Stimulated activated CD4-positive, alpha-beta T cell treated with anti-CD3 and anti-CD28 coated beads, Interleukin-4, amount 100 ng/mL, for 1 hour (primary cell): ENCODE measurements at places on chromosomes 13 and 19.

DNA sequence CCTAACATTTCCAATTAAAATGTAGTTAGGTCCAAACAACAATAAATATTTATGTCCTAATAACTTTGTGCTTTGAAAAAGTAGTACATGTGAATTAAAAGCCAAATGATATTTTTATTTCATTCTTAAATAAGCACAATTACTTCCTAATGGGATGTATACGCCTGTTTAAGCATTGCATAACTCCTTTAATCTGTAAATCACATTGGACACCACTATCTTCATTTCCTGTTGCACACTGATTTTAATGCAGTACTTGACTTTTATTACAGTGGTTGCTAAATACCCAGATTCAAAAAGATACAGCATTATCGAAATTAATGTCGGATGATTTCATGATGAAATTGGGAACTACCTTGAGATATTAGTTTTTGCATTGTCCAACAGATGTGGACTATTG lies 70.9 kb downstream of the TNFSF11 start:
- DNase-seq: no peak

DNA sequence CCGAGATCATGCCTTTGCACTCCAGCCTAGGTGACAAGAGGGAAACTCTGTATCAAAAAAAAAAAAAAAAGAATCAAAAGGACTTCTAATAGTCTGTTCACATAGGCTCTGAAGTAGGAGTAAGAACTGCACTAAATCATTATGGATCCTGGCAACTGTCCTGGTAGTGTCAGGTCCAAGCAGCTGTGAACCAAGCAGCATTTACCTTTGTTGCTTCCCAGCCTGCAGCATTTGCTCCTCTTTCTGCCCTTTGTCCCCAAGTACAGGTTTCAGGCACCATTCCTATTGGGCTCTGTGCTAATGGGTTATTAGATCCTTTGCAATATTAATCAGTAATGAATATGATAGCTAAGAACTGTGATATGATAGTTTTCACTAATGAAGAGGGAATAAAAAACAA lies 77.4 kb upstream of the NBEA start:
- DNase-seq: no peak

DNA sequence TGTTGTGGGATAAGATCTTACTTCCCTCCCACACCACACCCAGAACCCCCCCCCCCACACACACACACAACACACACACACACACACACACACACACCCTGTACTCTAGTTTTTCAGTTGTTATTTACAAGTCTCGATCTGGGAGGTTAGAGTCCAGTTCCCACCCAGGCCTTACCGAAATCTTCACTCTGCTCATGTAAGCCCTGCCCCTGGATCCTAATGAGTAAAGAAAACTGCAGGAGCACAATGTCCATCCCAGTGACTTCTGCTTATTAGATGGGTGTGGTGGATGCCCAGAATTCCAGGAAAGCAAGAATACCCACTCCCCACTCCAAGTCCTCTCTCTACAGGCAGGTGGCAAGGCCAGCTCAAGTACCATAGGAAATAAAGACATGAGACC lies 23.0 kb downstream of the STARD13 start:
- DNase-seq: no peak

DNA sequence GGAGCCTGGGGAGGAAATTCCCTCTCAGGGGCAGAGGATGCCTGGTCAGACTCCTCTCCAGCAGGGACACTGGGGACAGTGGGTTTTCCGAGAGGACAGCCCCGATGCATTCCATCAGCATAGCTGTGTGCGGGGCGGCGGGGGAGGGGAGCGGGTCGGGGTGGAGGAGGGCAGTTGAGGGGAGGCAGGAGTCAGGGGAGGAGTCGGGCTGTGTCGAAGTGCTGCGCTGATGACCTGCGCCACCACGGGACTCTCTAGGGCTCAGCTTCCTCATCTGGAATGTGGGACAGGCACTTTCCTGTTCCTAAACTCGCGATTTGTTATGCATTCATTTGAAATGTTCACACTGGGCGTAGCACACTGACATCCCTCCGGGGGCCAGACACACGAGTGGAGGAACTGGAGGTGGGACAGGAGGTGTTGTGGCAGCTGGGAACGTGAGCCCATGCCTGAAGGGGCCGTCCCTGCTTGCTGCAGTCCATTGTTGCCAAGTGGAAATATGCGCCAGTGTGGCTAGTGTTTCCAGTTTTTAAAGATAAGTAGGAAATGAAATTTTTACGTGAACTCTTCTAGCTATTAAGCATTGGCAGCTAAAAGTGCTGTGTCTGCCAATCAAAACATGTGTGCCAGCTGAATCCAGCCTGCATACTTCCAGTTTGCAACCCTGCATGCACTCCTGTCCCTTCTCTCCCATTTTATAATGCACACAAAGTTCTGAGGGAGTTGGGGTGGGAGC lies 43.3 kb downstream of the FLT1 start:
- no peak for DNase-seq

GRCh38 chr19:48867746-48868113 lies 687 bp downstream of the PLEKHA4 start:
- DNase-seq: no peak

- peak; percentile 84 for DNase-seq
These were observed 29.8 kb upstream of the GRTP1 start for GRCh38 chr13:113393563-113394338.

- DNase-seq: peak; percentile 66
These were observed 1.0 kb upstream of the CEACAM1 start for GRCh38 chr19:42529248-42529764.

- no peak for DNase-seq
These were observed 11.4 kb downstream of the ZNF331 start for GRCh38 chr19:53549340-53549739.

- DNase-seq: no peak
These were observed 136.9 kb downstream of the USP12 start for GRCh38 chr13:27034678-27035111.

GRCh38 chr19:51063664-51064063 lies 1.2 kb downstream of the KLK13 start:
- no peak for DNase-seq

- DNase-seq: no peak
These were observed 9.6 kb downstream of the BCAM start for GRCh38 chr19:44818466-44819031.

DNA sequence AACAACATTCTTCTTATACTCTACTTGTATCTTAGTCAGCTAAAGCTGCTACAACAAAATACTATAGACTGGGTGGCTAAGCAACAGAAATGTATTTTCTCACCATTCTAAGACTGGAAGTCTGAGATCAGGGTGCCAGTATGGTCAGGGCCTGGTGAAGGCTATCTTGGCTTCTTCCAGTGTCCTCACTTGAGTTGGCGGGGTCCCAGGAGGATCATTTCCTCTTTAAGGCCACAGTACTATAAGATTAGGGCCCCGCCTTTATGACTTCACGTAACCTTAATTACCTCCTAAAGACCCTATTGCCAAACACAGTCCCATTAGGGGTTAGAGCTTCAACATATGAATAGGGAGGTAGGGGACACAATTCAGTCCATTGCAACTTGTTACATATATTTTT lies 30.7 kb upstream of the DOCK9 start:
- DNase-seq: no peak

- peak; percentile 67 for DNase-seq
These were observed at the start of gene ATP1A3 for GRCh38 chr19:41993612-41994483. Gene ATP1A3, minus strand, starts transcription at chr19:41994230. Its CDS starts 154 bp downstream, at chr19:41994076.

GRCh38 chr13:77056382-77056781 lies 29.4 kb upstream of the FBXL3 start:
- no peak for DNase-seq

DNA sequence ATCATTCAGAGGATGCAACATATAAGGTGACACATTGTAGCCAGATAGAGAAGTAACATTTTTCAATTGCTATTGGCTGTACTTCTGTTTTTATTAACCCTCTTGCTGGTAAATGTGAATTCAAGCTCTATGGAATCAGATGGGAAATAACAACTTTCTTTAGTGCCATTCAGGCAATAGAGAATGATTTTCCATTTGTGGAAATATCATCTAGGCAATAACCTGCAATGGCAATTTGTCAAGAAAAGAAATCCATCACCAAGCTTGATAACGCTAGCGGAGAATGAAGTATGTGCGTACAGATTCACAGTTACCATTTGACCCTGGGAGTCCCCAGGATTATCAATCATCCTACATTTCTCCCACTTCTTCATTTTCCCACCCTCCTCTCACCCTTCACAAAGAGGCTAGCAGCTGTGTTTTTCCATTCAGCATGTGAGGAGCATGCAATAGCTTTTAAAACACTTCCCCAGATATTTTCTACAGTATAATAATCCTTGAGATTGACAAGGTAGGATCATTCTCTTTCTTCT lies 569.7 kb upstream of the KLF12 start:
- no peak for DNase-seq

GRCh38 chr13:21117104-21117809 lies 55.9 kb upstream of the LATS2 start:
- no peak for DNase-seq

- DNase-seq: no peak
These were observed 1.6 kb upstream of the TNNI3 start for GRCh38 chr19:55158848-55159749.

GRCh38 chr13:48162217-48162616 lies 67.3 kb upstream of the MED4 start:
- no peak for DNase-seq

DNA sequence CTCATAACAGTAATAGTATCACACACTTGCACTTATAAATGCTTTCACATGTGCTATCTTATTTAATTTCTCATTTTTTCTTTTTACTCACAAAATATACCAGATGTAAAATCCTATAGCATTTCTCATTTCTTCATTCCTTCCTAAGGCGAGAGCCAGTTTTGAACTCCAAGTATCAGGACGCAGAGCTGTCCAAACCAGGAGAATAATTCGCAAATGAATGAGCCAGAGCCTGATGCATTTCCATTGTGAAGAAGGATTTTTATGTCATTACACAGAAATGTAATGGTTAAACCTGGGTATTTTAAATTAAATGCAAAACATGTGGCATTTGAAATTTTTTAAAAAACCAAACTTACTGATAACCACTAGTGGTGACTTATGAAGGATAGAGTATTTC lies 244.3 kb downstream of the RGCC start:
- no peak for DNase-seq
